Central memory CD4-positive, alpha-beta T cell (primary cell): ENCODE measurements at places on chromosomes 16 and 17.
A peak's percentile ranks its signal among the peaks of the same experiment; 100 is the strongest.

GRCh38 chr16:58124601-58124915 lies 4.6 kb downstream of the CFAP20 start:
- DNase-seq, result no peak

GRCh38 chr16:46638947-46639925 lies 18.1 kb upstream of the SHCBP1 start:
- DNase-seq, result no peak

DNA sequence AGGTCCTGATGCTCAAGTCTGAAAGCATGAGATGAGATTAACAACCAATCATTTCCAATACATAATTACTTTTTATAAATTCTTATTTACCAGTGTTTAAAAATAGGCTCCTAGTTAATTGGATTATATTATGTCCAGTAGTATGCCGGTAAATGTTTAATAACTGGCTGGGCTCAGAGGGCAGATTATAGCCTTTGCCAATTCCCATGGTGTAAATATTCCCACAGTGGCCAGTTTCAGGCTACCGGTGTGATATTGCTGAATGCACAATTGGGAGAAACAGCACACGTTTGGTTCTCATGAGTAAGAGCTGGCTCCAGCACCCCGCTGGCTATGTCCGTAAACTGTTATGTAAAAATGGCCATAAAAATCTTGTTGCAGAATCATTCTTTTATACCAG lies 167.6 kb downstream of the MRTFB start:
- DNase-seq, result no peak

DNA sequence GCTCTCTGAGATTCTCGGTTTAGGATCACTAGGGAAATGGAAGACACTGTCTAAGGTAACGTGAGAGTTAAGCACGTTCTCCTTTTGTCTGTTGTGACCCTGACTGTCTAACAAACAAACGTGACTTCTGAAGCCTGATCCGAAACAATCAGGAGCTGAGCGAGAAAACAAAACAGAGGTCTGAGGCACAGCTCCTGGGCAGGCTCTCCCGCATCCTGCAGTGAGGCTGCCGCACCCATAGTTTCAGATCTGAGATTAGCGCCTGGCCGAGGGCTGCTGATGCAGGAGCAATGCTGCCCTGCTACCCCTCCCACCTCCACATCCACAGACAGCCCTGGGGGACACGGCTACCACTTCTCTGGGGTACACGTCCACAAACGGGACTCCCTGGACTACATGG lies 46.7 kb downstream of the RNF157 start:
- DNase-seq, result peak; percentile 36

DNA sequence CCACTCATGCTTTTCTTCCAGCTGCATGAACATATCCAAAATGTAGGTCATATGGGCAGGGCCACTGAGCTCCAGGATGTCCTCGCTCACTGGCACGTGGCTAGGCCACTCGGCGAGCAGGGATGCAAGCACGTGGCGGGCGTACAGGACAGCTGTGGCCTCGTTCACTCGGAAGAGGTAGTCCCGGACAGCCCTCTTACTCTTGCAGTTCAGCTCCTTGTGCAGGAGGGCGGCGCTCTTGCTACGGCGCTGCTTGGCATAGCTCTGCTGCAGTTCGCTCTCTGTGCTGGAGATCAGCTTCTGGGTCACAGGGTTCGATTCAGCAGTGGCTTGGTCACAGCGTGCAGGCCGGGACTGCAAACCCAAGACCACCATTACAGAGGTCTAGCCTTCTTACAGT lies 53.1 kb upstream of the ATP2A3 start:
- no peak for DNase-seq
